ENCODE measurements at places on chromosomes 1 and 21.

- peak; percentile 86 for DNase-seq
Observed at GRCh38 chr1:6438047-6438525, 13.5 kb downstream of the ESPN start.

GRCh38 chr1:43073490-43074230 is 98.4 kb downstream of the EBNA1BP2 start:
- peak; percentile 89 for DNase-seq

GRCh38 chr1:181090641-181091126 is 2.2 kb downstream of the IER5 start:
- DNase-seq, result peak; percentile 69

DNA sequence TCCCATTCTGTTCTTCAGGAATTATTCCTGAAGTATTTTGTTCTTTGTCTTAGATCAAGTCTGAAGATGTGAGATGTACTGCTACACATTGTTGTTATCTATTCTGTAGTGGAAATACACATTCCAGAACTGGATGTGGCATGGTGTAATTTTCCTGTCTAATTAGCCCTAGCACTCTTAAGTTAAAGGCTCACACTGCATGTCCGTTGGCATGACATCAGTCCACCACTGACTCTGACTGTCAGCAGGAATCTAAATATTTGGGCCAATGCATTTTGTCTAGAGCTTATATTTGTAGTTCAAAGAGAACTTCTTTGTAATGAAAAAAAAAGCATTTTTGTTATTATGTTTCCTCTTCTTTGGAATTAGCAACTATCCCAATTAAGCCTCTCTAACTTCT is 201.0 kb downstream of the S1PR1 start:
- no peak for DNase-seq

GRCh38 chr1:3115275-3116149 is 46.5 kb downstream of the PRDM16 start:
- no peak for DNase-seq

DNA sequence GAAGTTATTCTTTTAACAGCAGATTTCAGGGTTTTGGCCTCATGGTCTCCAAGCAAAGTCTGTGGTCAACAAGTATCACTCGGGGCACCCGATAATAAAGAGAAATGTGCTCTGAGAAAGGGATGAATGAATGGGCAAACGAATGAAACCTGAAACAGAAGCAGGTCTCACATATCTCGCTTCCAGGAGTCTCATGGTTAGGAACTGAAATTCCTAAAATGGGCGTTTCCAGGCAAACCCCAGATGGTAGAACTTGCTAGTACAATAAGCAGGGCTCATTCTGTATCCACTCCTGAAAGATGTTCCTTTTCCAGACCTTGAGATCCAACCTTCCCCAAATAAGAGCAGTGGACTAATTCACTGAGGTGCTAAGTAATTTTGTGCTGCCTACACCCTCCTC is 87.2 kb downstream of the LAMC2 start:
- DNase-seq, result no peak

GRCh38 chr21:44735821-44736220 is 24.4 kb upstream of the TSPEAR start:
- no peak for DNase-seq

- DNase-seq, result peak; percentile 87
Observed at GRCh38 chr1:3530926-3531818, 76.7 kb downstream of the ARHGEF16 start.

- peak; percentile 72 for DNase-seq
Observed at GRCh38 chr1:228174482-228175315, 9.1 kb downstream of the IBA57 start.

DNA sequence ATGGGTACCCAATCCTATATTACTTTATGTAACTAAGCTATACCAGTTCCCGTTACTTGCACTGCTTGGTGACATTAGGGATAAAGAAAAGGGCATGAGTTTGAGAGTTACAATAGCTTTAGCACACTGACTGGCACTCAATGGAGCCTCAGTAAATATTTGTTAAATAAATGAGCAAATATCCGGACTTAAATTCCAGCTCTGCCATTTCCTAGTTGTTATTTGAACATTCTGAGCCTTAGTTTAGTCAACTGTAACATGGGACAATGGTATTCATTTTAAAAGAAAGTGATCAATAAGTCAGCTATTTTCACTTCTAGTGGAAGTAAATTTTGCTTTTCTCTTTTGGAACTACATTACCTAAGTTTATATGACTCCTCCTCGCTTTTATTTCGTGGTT is 198.7 kb downstream of the ZC3H11B start:
- no peak for DNase-seq

- DNase-seq, result no peak
Observed at GRCh38 chr1:169765580-169766331, 29.0 kb downstream of the METTL18 start.

GRCh38 chr1:118862755-118863154 is 125.4 kb downstream of the TBX15 start:
- DNase-seq, result no peak
